NCI-H2227 treated with DMSO at 0.1 percent for 48 hours (cell line): ENCODE measurements at places on chromosomes 12 and 14.

- no peak for DNase-seq
These were observed 134.4 kb upstream of the FGD4 start for GRCh38 chr12:32264961-32265360.

GRCh38 chr12:41919526-41920261 lies 225.0 kb downstream of the GXYLT1 start:
- peak; percentile 18 for DNase-seq

- no peak for DNase-seq
These were observed 18.6 kb downstream of the CCER1 start for GRCh38 chr12:90936230-90937005.

DNA sequence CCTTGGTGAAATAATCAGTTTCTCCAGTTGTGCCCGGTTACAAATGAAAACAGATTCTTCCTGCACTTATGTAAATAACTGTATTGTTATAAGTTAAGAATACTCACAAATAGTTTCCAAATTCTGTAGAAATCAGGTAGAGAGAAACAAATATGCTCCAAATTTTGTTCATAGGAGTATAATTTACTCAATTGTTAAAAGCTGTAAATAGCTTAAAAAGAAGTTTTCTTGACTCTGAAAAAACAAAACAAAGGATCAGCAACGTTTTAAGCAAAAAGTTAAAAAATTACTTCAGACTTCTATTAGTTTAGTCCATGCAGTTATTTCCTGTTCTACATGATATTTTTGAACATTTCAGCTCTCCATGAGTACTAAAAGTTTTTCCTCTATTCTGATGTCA lies 30.0 kb upstream of the SLC38A4 start:
- DNase-seq: no peak

DNA sequence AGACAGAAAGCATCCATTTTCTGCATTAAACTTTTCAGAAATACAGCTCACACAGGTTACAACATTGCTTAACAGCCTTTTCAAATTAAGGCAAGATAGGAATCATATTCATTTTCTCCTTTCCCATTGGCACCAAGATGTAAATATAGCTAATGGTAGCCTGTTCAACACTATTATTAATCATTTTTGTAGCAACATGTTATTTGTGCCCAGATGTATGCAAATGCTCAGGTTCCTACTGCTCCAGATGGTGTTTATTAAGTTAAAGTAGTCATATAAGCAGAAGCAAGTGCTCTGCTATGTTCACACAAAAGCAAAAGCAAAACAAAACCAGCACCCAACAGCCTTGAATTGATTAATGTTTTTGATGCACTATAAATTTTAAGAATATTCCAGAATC lies 1110.6 kb downstream of the SLC6A15 start:
- no peak for DNase-seq

DNA sequence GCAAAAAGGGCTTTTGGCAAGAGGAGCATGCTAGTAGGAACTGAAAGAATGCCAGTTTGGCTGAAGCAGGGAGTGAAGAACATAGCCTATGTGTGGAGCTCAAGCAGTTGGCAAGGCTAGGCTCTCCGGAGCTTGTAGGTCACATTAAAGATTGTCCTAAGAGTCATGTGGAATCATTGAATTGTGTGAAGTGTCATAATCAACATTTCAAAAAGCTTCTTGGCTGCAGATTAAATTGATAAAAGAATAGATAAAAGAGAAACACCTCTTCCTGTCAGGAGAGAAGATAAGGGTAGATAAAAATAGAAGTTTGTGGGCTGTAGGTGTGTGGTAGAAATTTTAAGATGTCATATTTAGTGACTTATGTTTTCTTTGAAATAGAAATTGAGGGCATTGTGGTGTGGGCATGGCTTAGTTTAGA lies 36.1 kb downstream of the CPSF6 start:
- DNase-seq: no peak
